ENCODE measurements at places on chromosomes 4 and X.

GRCh38 chr4:2305766-2306501, 44.0 kb upstream of the MXD4 start:
- DNase-seq = no peak

DNA sequence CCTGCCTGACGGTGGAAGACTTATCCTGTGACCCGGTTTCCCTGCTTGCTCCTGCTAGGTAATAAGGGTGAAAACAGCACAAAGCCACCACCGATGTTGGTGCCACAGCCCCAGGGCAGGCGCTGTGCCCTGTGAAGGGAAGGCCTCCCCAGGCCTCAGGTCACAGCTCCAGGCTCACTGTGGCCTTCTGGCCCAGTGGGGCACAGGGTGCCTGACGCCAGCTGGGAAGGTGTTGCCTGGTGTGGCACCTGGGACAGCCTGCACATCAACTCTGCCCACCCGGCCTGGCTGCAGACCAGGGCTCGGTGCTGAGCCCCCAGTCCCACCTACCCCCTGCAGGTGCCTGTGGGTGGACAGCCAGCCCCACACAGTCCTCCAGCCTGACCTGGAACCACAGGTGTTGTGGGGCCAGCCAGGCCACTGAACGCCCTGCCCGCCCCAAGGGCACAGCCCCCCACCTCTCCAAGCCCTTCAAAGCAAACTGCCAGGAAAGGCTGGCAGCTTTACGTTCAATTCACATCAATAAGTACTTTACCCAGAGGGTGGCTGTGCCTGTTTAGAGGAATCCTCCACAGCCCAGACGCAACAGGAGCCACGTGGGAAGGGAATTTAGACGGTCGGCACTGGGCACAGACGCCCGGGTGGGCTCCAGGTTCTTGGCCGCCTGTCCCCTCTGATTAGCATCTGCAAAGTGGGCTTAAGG, 54.3 kb downstream of the ZFYVE28 start:
- no peak for DNase-seq

DNA sequence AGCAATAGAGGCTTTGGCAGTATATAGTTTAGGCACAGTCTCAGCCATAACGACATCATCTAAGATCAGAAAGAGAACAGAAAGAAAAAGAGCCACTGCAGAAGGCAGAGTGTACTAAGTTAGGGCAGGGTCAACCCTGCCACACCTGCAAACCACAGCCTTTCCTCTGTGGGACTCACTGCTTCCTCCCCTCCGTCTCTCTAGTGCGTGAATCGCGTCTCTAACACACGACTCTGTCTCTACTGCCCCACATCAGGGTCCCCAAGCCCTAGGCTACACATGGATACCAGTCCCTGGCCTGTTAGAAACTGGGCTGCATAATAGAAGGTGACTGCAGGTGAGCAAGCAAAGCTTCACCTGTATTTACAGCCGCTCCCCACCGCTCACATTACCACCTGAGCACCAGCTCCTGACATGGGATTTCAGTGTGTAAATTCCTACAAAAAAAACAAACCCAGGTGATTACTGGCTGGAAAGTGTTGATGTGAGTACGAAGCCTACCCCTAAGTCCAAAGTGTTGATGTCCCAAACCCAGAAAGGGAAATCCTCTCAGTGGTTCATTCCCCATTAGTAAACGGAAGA, 128.9 kb downstream of the PRKX start:
- no peak for DNase-seq

DNA sequence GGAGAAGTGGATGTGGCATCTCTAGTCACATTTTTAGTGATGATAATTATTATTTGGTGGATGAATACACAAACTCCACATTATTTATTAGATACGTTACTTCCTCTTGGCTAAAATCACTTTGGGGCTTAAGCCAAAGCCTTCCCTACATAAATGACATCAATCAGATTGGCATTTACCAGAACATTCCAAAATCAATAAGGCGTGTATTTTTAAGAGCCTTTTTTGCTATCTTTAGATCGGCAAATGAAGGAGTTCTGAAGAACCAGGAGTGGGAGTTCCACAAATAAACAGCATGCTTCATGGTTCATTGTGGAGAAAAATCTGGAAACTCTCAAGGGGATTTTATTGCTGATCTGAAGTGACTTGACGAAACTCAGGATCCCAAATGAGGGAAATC, 89.7 kb downstream of the AMELX start:
- DNase-seq = no peak

- no peak for DNase-seq
These were observed 48.9 kb upstream of the GPR174 start for GRCh38 chrX:79095441-79096041.

DNA sequence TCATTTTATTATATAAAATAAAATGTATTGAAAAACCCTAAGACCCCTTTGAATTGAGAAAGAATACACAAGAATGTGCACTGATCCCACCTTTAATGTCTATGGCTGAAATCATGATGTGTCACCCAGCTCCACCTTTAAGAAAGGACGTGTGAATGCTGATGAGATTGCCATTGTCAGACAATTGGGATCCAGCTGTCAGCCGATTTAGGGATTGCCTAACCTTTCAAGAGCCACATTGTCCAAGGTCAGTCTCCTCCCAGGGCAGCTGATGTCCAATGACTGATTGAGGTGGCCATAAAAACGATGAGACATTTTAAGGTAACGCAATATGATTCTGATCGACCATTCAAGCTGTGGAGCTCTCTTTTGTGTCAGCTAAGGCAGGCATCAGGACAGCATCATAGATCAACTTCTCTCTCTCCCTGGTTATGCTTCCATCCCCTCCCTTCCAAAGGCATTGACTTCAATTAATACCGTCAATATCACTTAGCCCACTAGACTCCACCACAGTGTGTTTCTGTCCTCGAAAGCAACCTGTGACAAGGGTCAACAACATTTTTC, 1676.4 kb downstream of the PCDH7 start:
- no peak for DNase-seq

- no peak for DNase-seq
These were observed 40.3 kb downstream of the MED28 start for GRCh38 chr4:17654701-17655100.

DNA sequence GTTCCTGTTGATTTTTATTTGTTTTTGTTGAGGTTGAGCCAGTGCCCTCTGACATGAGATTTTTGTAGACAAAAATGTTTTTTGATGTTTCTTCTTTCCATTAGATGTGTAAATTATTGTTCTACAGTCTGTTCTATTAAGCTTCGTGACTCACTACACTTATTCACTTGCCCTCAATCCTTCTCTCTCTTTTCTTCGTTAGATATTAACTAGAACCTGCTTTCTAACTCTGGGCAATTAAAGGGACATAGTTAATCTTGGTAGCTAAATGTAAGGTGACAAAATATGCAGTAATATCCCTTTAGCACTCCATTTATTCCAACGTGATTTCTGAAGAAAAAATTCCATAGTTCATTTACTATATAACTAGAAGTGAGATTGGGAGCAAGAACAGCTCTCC, 333.9 kb downstream of the PDHA2 start:
- no peak for DNase-seq

DNA sequence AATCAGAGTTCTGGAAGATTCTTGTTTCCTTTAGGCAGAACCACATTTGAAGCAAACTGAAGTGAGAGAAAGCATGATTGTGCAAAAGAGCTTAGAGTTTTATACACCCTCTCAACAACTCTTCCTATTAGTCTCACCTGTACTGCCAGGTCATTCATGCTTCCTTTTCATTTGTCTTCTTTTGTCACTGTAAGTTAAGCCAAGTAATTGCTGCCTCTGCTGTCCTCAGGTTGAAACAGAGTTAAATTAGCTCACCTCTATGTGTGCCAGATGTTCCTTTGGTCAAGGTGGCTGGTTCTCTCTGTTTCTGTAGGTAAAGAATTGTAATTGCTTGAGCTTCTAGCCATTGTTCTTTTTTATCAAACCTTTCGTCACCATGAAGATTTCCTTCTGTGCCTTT, 41.1 kb upstream of the HPGD start:
- no peak for DNase-seq

DNA sequence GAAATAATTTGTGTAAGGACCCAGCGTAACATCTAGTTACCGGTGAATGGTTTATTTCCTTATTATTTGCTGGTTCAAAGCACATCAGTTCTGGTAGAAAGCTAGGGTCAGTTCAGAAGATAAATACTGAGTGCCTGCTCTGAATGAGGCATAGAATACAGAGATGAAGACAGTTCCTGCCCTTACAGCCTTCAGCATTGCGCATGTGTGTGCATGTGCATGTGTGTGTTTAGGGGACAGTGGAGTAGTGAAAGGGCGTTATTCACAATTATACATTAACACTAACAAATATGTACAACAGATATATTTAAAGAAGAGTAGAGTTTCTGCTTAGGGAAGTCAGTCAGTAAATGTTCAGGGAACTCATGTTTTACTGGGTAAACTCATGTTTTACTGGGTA, 29.1 kb downstream of the CEP135 start:
- no peak for DNase-seq

DNA sequence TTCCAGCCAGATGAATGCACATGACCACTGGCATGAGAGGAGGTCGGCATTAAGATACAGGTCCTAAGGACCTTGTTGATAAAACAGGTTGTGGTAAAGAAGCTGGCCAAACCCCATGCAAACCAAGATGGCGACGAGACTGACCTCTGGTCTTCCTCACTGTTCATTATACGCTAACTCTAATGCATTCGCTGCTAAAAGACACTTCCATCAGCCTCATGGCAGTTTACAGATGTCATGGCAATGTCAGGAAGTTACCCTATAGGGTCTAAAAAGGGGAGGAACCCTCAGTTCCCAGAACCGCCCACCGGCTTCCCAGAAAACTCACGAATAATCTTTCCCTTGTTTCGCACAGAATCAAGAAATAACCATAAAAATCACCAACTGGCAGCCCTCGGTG, 182.4 kb downstream of the DHRSX start:
- no peak for DNase-seq

GRCh38 chr4:8227201-8227770, 28.2 kb downstream of the SH3TC1 start:
- no peak for DNase-seq

DNA sequence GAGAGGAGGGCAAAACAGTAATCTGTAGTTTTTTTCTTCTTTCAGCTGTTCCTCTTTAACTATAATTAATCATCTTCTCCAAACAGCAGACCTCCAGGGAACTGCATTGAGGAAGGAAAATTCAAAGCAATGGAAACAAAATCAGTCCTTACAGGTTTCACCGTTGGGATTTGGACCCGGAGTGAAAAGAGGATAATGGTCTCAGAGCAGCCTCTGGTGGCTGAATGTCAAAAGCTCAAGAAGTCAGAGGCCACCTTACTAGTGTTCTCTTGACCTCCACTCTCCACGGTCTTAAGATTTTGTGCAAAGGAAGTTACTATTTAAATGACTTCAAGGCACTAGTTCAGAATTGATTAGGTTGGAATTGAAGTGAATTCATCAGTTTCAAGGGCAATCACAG, 16.0 kb upstream of the MID1 start:
- no peak for DNase-seq

GRCh38 chr4:26568446-26568994, 15.4 kb upstream of the TBC1D19 start:
- no peak for DNase-seq

DNA sequence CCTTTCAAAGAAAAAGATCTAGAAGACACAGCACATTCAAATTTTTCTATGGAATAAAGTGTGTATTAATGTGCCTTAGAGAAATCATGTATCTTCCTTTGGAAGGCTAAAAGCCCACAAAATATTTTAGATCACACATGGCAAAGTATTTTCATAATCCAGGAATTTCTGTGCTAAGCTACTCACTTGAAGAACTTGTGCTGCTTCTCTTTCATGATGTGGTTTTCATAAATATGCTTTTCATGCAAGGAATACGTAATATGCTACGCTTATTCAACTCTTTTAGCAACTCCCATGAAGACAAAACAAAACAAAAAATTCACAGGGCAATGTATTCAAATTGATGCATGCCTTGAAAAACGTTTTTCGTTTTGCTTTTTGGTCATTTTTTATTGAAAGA, 125.6 kb downstream of the ARHGAP24 start:
- no peak for DNase-seq

DNA sequence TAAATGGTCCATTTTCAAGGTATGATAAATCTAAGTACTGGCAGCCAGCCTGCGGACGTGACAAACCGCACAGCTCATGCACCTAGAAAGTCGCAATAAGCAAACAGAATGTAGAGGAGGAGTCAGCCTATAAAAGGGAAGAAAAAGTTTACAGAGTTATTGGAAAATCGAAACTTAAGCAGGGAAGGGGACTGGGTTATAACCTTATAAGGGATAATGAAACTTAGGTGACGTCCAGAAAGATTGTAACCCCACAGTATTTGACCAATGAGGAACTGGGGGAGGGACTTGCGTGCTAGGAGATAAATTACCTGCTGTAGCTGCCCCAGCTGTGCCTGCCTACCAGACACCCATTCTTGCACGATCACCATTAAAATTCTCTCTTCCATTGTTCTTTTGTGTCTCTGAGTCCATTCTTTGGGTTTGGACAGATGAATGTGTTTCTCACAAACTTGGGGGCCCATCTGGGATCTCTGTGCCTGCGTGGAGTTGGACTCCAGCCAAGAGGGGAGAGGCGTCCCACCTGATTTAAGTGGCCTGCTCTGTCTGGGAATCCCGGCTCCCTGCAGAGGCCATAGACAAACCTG, 61.0 kb downstream of the ZCCHC12 start:
- DNase-seq = no peak

DNA sequence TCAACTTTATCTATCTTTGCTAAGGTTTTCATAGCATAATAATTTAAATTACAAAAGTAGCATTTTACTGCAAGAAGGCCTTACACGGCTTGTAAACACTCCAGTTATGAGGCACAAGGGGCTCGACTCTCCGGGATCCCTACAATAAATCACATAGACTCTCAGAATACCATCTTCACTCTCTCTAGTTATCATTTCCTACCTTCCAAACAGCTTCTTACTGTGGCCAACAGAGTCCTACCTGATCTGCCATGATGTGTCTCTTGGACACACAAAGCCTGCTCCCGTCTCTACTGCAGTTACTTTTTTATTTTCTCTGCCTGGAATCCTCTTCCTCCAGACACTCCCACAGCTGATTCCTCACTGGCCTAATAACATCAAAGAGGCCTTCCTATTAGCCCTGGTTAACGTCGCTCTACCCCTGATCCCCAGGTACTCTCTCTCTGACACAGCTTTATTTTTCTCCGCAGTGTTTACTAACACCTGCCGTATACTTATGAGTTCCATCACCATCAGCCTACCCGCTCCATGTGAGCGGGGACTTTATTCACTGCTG, 559.6 kb upstream of the DIPK2B start:
- DNase-seq = no peak

GRCh38 chr4:108527723-108528122, 92.7 kb upstream of the RPL34 start:
- no peak for DNase-seq

GRCh38 chr4:182513587-182514291, 270.5 kb downstream of the TENM3 start:
- no peak for DNase-seq

GRCh38 chr4:142347241-142347640, 498.9 kb downstream of the INPP4B start:
- DNase-seq = no peak
